ENCODE measurements at places on chromosomes 2 and 18.

- no peak for DNase-seq
These were observed at the start of gene MYO3B for GRCh38 chr2:170177950-170178781. Gene MYO3B (plus strand): TSS chr2:170178147. CDS start chr2:170178288, 141 bp downstream.

DNA sequence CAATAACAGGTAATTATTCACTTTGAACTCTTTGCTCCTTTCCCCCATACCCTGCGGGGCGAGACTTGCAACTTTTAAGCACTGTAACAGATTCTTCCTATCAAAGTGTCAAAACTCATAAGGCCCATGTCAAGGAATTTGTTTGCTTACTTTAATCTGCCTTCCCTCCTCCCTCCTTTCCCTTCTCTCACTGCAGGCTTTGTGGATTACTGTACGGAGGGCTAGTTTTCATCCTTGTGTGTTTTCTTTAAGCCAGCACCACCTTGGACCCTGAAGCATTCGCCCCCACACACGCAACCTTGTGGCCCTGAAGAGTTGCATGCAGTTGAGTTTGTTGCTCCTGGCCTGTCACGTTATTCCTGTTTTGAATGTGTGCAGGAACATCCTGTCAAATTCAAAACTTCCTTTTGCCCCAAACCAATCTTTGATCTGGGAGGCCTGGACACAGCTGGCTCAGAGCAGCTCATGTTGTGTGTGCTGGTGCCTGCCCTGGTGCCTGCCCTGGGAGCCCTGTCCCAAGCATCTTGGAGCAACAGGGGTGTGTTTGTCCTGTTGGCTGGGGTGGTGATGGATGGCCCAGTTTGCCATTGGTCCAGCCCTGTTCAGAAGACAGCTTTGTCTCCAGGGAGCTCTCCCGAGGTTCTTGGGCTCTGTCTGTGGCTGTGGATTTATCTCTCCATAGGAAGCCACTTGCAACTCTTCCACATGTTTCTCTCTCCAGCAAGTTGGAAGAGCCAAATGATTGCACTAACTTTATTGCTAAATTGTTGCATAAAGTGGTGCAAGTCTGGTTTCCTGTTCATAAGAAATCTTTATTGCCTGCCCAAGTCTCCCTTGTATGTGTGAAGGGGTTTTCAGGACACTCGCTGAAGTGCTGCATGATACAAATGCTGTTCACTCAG is 199.6 kb downstream of the VAPA start:
- no peak for DNase-seq

DNA sequence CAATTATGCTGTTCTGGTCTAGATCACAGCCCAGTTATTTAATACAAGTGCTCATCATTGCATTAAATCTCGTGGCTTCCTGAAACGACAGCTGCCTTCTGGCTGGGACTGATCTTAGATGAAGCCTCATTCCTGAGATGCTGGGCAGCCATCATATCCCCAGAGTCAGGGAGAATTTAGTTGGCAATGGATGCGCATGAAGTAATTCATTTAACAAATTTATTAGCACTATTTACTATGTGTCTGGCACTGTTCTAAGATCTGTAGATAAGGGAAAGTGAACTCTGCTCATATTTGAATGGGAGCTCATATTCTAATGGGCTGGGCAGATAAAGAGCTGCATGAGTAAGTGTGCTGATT is 244.7 kb downstream of the KCNS3 start:
- no peak for DNase-seq

- no peak for DNase-seq
These were observed 21.0 kb upstream of the NRP2 start for GRCh38 chr2:205661281-205661680.

GRCh38 chr2:104861351-104862057 is 7.6 kb downstream of the POU3F3 start:
- DNase-seq: no peak

DNA sequence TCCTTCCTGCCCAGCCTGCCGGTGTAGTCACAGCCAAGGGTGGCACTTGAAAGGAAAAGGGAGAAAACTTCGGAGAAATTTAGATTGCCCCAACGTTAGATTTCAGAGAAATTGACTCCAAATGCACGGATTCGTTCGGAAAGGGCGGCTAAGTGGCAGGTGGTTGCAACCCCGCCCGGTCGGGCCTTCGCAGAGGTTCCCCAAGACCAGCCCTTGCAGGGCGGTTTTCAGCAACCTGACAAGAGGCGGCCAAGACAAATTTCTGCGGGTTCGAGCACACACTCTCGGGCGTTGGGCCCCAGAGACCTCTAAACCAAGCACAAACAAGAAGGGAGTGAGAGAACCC is 4.8 kb downstream of the ONECUT2 start:
- no peak for DNase-seq

DNA sequence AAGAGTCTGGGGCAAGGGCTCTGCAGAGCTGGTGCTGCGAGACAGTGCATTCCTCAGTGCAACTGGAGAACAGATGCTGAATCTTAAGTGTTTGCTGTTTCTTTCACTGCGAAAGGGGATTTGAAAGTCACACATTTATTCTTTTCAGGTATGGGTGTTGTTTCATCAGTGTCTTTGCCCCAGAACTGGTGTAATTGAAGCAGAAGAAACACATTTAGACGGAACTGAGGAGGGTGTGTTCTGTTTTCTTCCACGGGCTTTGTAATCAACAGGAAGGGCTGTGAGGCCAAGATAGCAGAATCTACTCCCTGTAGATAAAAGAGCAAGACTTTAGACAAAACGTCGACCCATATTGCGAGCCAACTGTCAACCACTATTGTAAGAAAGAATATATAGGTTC is 151.9 kb downstream of the EPHA4 start:
- DNase-seq: no peak

DNA sequence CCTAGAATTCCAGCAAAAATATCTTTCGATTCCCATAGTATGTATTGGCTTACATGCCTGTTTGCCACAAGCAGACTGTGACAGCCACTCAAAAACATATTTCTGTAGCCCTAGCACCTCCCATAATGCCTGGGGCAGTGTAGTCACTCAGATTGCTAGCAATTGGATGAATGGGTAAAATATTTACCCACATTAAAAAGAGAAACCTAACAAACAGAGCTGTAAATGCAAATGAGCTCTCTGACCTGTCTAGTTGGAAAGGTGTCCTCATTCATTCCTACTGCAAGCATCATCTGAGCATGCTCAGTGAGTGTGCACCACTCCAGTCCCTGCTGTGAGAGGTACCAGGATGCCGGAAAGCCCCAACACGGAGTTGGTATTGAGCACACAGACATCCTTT is 234.0 kb upstream of the RAB12 start:
- no peak for DNase-seq

DNA sequence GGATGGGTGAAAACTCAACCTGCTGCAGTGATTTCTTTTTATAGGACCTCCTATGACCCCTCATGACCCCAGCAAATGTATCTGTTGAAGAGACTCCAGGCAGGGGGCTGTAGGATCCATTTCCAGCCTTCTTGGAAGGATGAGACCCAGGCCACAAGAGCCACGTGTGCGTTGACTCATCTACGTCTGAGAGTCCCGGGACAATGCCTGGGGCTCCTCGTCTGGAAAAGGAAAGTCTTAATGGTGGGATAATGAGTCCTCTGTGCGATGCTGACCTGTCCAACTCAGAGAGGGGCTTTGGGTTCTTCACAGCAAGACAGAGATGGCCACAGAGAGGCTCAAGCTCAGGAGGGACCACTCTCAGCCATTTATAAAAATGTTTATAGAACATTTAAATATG is 80.8 kb downstream of the SMIM21 start:
- no peak for DNase-seq

GRCh38 chr18:23387265-23387664 is 65.8 kb upstream of the RIOK3 start:
- DNase-seq: no peak

- peak; percentile 51 for DNase-seq
These were observed 154.3 kb downstream of the RNF152 start for GRCh38 chr18:61738488-61738887.

GRCh38 chr2:183292028-183292427 is 167.8 kb downstream of the NUP35 start:
- DNase-seq: no peak

DNA sequence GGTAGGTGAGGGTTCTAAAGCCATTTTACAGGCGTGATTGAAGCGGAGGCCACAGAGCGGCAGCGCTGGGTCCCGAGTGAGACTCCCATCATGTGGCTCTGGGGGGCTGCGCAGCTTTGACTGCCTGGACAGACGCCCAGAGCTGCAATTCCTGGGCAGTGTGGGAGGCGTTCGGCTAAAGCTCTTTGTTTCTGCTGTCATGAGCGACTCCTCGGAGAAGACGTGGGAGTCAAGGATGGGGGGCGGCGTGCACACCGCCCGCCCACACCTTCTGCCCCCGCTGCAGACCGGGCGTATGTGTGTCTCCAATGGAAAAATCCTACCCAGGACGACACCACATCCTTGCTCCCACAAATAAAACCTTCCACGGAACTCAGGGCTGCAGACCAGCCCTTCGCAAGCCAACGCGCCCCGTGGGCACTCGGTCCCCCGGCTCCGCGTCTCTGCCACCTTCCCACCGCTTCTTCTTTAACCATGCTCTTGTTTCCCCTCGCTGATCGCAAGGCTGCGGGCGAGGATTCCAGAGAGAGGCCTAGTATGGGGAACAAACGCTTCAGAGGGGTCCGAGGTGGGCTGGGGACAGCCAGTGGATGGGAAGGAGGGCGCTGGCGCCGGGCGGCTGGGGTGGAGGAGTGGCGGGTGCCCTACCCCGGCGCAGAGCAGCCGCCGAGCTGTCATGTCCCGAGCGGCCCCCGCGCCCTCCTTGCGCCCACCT is 680 bp upstream of the LBH start:
- peak; percentile 67 for DNase-seq

- no peak for DNase-seq
These were observed 1.2 kb upstream of the EMX1 start for GRCh38 chr2:72915907-72916742.

DNA sequence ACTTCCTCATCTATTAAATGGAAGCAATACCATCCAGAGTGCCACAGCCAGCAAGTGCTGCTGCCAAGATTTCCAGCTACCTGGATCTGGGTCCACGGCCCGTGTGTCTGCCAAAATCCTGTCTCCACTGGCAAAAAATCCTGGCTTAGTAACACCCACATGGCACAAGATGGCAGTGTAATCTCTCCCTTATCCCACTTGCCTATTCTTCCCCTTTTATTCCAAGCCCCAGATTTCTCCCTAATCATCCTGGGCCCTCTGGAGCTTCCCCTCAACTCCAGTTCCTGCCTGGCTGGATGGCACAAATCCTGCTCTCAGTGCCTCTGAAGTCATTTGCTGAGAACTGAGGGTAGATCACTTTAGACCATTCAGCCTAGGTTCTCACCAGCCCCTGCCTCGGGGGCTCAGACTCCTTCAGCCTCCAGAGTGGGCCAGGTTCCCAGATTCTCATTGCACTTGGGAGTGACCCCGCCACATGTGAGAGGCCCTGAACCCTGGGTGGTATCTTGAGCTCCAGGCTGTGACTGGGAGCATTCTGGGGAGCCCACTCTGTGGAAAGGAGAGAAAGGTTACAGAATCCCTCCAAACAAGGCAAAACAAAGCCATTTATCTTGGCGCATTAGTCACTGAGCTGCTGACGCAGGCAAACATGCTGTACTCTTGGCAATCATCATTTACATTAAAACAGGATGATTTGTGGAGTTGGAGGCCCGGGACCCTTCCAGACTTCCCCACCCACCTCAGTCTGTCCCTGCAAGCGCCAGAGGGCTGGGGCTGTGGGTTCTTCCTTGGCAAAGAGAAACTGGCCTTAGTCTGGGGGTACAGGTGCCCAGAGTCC is 325.8 kb downstream of the DYSF start:
- peak; percentile 8 for DNase-seq

DNA sequence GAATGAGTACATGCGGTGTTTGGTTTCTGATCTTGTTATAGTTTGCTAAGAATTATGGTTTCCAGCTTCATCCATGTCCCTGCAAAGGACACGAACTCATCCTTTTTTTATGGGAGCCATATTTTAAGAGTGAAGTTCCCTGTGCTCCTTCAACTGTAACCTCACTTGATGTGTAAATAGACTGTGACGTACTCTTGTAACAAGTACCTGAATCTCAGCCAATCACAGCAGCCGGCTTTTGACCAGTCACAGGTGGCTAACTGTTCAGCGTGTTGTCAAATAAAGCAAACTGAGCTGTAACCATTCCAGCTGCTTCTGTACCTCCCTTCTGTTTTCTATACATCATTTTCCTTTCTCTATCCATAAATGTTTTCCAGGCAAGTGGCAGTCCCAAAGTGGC is 774.3 kb upstream of the HS6ST1 start:
- no peak for DNase-seq

DNA sequence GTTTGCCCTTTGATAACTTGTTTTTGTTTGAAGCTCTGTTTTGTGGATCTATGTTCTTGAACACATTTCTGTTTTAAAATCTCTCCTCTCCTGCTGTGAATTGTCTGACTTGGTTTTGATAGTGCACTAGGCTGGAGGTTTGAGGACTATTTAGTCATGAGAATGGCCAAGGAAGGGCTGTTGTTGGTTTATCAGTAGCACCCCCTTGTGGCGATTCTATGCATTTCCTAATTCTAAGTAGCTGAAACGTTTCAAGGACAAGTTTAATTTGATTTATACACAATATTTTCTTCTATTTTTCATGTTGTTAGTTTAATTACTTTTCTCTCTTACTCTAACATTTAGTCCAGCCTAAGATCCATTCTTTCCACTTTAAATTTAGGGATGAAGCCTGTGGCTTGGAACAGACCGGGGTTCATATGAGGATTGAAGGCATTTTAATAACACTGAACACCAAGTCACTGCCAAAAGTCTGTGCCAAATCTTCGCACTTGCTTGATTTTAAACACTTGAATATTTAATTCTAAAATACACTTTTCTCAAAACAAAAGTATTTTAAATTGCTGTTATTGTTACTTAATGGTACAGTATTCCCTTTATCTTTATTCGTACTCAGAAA is 166.0 kb downstream of the SOCS6 start:
- DNase-seq: peak; percentile 50

GRCh38 chr2:4053769-4054493 is 350.6 kb downstream of the DCDC2C start:
- DNase-seq: no peak

DNA sequence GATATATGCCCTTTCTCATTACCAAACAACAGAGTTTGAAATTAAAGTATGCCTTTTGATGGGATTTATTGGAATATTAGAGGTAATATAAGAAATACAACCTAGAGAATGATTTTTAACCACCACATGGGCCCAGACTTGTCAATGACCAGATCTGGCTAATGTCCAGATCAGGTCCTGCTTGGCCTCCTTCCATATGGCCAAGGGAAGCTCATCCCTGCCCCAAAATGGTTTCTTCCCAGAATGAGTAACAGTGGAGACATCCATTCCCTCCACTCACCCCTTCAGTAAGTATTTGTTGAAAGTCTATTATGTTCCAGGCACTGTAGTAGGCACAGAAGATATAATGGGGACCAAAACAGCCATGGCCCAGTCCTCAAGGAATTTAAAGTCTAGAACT is 54.9 kb downstream of the ANTXR1 start:
- DNase-seq: no peak
